ENCODE measurements at places on chromosomes 1 and 21.

DNA sequence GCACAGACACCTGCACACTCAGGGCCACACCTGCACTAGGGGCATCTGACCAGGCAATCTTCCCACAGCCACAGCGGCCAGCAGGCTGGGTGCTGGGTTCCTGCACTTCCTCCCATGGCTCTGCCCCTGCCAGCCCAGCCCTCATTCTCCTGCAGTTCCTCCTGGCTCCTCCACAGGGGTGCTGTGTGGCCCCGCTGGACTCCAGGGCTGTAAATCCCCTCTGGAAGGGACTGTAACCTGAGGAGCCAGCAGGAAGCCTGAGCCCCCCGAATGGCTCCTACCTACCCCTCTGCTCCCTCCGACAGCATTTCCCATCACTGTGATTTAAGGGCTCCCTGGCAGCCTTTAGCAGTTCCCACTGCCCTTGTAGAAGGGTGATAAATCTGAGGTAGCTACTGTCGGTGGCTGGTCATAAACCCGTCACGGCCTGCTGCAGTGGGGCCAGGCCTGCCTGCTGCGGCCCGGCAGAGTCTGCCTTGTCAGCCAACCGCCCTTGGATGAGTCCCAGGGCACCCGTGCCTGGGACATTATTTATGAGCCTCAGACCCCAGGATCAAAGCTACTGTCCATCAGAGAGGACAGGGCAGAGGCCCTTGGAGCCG is 8.8 kb downstream of the UBL4B start:
- no peak for DNase-seq

GRCh38 chr1:114108751-114109255 is 44.9 kb downstream of the SYT6 start:
- no peak for DNase-seq

GRCh38 chr1:166907763-166908162 is 31.7 kb upstream of the TADA1 start:
- DNase-seq: no peak

GRCh38 chr21:14968029-14968428 is 96.8 kb downstream of the NRIP1 start:
- no peak for DNase-seq

- no peak for DNase-seq
Measured at GRCh38 chr21:42581993-42582786, 68.5 kb downstream of the SLC37A1 start.

- DNase-seq: no peak
Measured at GRCh38 chr1:170215072-170215885, 69.5 kb downstream of the NTMT2 start.

DNA sequence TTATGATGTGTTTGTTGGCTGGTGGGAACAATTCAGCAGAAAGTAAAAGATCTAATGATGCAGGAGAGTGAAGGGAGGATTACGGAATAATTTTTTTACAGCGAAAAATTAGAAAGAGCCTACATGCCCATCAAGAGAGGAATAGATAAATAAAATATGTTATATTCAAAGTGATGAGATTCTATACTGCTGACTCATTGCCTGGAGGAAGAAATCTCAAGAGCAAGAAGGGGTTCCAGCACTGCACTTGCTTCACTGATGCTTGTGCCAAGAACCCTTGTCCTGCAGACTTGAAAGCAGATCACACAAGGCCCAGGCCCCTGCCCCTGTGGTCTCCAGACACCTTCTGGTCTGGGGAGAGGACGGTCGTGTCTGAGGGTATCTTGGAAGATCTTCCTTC is 295.1 kb upstream of the POU3F1 start:
- no peak for DNase-seq
